ENCODE measurements at places on chromosomes 7 and 10. TPM values are rescaled to one million over a fixed set of nuclear protein-coding genes. Genes with fewer than 3 reads are reported as not detected.

STAG3 gene
- 122 TPM for polyA plus RNA-seq

GPR22 gene
- 0.50 TPM for polyA plus RNA-seq

GRCh38 chr10:103457176-103457712, 1.5 kb downstream of the CALHM1 start:
- no peak overlapping the region for H3K27ac ChIP-seq
- no peaks in the 10 kb centered on the region for H3K27me3 ChIP-seq

GRCh38 chr7:106535234-106535932, 125.6 kb downstream of the CCDC71L start:
- no peaks in the 10 kb centered on the region for H3K27me3 ChIP-seq
- no peak for DNase-seq
- no peaks in the 10 kb centered on the region for H3K4me1 ChIP-seq
- H3K36me3 ChIP-seq: no peaks in the 10 kb centered on the region

- no peak for DNase-seq
- no peak overlapping the region for H3K4me3 ChIP-seq
- no peaks in the 10 kb centered on the region for H3K36me3 ChIP-seq
- no peaks in the 10 kb centered on the region for H3K4me1 ChIP-seq
Observed at GRCh38 chr7:124284937-124285336, 252.1 kb upstream of the TMEM229A start.

GRCh38 chr10:1358860-1359625, 302.9 kb downstream of the WDR37 start:
- no peaks in the 10 kb centered on the region for H3K27me3 ChIP-seq
- no peaks in the 10 kb centered on the region for H3K4me1 ChIP-seq
- no peak overlapping the region for H3K27ac ChIP-seq
- DNase-seq: no peak
- H3K36me3 ChIP-seq: no peaks in the 10 kb centered on the region

Measured in GM12878 (cell line).